ENCODE measurements at places on chromosomes 4 and X.

GRCh38 chrX:1815456-1816175, 200.8 kb downstream of the ASMT start:
- no peak for DNase-seq

GRCh38 chr4:89469930-89470375, 162.4 kb upstream of the GPRIN3 start:
- DNase-seq = peak; percentile 35

DNA sequence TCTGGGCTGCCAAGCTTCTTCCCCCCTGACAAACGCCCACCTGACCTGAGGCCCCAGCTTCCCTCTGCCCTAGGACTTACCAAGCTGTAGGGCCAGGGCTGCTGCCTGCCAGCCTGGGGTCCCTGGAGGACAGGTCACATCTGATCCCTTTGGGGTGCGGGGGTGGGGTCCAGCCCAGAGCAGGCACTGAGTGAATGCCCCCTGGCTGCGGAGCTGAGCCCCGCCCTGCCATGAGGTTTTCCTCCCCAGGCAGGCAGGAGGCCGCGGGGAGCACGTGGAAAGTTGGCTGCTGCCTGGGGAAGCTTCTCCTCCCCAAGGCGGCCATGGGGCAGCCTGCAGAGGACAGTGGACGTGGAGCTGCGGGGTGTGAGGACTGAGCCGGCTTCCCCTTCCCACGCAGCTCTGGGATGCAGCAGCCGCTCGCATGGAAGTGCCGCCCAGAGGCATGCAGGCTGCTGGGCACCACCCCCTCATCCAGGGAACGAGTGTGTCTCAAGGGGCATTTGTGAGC, 37.0 kb downstream of the HTRA3 start:
- DNase-seq = no peak

GRCh38 chr4:173171987-173172386, 3.4 kb downstream of the GALNT7 start:
- no peak for DNase-seq

DNA sequence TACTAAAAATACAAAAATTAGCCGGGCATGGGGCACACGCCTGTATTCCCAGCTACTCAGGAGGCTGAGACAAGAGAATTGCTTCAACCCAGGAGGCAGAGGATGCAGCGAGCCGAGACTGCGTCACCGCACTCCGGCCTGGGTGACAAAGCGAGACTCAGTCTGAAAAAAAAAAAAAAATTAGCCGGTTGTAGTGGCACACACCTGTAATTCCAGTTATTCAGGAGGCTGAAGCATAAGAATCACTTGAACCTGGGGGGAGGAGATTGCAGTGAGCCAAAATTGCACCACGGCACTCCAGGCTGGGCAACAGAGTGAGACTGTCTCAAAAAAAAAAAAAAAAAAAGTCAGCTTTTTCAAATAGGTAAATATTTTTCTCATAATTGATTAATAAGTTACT, 71.9 kb downstream of the WDFY3 start:
- DNase-seq = no peak

DNA sequence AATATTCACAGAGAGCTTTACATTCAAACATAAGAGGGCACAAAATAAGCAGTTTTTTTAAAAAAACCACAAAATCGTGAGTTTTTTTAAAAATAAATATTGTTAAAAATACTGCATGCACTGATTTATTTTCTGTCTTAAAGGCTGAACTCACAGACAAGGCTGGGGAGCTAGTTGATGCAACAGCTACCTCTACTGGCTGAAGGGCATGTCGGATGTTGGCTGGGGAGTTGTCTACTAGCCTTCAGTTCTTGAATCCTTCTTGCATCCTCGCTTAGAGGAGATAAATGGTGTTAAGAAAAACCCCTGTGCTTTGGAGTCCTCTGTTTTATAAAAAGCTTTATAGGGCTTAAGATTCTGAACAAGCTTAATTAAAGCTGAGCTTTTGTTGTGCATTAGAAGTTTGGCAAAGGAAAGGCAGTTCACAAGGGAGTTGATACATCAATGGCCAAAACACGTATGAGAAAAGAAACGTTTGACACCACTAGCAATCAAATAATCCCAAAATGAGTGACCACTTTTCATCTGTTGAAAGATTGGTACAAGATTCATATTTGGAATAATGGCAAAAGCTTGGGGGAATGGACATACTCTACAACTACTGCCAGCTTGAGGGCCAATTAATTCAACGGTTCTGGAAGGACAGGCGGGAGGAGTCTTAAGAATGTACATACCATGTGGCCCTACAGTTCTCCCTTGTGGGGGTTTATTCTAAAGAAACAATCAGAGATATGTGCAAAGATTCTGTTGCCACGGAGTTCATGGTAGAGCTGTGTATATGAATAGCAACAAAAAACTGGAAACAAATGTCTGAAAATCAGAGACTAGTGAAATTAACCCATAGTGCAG, 94.7 kb downstream of the SEL1L3 start:
- DNase-seq = peak; percentile 10

GRCh38 chrX:41293269-41293668, 40.7 kb upstream of the DDX3X start:
- no peak for DNase-seq

DNA sequence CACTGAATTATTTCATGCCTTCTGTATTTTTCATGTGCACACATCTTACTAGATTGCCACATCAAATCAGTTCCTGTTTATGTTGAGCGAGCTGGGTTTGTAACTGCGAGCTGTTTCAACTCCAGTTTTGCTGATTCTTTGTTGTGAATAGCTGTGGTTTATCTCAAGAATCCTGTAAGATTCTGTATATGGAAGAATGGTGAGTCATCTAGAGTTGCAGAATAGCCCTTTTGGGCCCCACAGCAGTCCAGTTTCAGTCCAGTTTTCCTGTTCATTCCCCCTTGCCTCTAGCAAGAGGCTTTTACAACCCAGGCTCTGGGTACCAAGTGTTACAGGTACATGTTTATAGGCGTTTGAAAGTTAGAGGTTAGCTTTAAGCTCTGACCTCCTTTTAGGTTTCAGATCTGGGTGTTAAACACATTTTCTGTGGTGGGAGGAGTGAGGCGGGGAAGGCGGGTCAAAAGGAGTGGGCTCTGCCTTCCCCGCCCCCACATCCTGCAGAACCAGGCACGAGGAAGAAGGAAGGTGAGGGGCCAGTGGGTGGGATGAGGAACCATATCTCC, 32.7 kb downstream of the TBC1D14 start:
- peak; percentile 28 for DNase-seq

- DNase-seq = no peak
Observed at GRCh38 chrX:115595049-115595448, 34.1 kb downstream of the PLS3 start.

- DNase-seq = peak; percentile 62
Observed at GRCh38 chr4:70979445-70980008, 13.9 kb upstream of the DCK start.

DNA sequence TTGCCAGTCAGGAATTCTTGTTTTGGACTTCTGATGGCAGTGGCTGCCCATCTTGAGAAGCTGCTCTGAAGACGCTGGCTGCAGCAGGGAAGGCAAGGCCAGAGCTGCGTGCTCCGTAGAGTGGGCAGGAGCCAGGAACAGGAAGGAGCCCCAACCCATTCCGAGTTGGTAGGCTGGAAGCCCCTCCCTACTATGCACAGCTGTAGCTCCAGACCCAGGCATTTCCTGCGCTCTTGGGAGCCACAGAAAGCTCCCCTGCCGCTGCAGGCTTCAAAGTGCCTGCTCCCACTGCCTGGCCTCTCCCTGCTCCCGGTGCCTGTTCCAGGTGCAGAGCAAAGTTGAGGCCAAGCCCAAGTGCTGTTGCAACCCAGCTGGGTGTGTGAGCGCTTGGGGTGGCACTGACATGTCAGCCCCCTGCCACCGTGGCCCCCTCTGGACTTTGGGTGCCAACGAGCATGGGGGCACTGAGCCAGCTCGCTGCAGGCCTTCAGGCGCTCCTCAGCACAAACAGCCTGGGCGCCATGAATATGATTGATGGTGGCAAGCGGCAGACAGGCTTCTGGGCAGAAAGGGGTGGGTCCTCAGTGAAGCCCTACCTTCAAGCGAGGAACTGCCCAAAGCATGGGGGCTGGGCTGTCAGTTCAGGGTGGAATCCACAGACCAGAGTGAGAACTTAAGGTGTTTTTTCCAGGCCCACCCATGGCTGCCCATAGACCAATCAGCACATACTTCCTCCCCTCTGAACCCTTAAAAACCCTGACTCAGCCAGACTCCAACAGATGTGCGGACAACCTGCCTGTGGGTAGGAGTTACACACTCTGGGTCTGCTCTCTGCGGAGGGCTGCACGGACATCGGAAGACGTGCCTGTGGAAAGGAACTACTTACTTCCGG, 677.2 kb upstream of the INTU start:
- DNase-seq = no peak

DNA sequence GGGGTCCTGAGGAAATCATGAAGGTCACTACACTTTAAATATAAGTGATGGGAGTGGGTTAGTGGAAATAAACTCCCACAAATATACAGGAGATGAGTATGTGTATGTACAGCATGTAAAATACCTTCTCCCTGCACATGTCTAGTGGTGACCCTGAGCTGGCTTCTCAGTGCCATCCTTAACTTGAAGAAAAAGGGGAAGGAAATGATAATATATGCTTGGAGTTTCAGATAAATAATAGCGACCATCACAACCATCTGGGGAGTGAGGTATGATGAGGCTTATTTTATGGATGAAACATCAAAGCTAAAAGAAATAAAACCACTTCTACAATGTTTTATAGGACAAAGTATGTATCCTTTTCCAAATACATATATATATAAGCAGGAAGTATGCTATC, 41.0 kb upstream of the SORBS2 start:
- DNase-seq = no peak
